Mucosa of gallbladder (tissue), 1 donor: ENCODE measurements at places on chromosomes 5 and 9. TPM values are rescaled to one million over a fixed set of nuclear protein-coding genes. Genes with fewer than 3 reads are reported as not detected.

- DNase-seq: no peak
Observed at GRCh38 chr9:37212435-37212834, 92.1 kb downstream of the ZCCHC7 start.

DNA sequence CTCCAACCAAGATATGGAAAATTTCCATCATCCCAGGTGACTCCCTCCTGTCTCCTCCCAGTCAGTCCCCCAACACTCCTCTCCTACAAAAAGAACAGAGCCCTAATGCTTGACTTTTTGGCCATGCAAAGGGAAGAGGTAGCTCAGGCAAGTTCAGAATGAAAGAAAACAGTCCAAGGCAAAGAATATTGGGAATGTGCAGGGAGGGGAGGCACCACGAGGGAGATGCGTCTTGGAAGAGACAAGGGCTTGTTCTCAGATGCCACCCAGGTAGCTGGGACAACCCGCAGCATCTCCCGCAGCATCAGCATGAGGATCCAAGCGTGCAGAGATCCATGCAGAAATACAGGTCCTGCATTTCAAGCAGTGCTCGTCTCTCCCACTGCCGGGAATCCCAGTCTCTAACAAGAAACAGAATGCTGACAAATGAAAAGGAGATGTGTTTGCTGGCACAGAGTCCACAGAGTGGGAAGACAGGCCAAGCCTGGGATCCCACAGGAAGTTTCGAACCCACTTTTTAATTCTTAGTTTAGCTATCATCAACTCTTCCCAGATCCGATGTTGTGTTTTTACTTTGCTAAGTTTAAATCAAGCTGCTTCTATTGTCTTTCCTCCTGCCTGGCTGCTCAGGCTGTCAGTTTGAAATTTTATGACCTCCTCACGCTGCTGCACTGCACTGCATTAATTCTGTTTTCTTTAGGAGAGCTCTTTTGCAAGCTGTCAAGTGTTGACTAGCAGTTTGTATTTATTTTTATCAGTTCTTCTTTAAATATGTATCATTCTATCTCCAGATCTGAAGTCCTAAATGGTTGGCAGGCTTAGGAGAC, 86.8 kb upstream of the OSMR start:
- no peak for DNase-seq

DNA sequence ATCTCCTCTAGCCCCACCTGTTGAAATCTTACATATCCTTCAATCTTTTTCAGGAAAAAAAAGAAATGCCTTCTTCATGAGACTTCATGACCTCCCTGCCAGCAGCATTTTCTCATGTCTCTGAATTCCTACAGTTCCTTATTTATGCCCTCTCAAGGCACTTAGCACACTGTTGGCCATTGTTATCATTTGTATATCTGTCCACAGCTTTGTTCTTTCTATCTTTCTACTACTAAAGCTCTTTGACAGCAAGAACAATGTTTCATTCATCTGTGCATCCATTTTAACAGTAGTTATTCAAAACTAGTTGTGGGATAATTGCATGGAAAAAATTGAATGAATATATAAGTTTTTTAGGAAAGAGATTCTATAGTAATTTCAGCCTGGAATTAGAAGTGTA, 20.9 kb upstream of the GZMA start:
- DNase-seq: no peak

NXNL2 gene
- total RNA-seq: 1.9 TPM

GRCh38 chr5:57986761-57987341, 473.0 kb downstream of the PLK2 start:
- DNase-seq: no peak

DNA sequence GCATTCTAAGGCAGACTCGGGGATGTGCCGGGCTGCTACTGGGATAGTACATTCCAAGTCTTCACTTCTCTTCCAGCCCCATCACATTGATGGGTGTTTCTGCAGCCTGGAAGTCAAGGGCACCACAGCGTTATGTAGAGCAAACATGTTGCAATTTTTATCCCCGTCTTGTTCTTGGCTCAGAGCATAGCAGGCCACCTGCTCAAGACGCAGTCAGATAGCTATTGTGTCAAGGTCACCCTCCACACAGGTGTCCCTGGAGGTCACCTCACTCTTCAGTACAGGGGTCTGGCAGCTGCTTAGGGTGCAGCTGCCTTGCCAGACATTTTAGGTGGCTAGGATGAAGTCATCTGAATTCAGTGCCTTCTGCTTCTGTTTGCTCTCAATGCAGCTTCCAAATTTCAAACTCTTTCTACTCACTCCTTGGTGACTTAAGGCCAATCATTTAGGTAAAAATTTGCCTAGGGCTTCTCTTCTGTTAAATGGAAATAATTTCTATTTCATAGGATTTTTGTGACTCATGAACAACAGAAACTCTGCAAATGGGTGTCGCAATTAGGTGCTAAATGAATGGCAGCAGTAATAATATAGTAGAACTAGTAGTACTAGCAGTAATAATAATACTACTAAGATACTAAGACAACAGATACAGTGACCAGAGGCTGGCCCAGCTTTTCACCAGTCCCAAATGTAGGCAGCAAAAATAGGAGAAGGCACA, 24.3 kb downstream of the KCNV2 start:
- DNase-seq: no peak

DNA sequence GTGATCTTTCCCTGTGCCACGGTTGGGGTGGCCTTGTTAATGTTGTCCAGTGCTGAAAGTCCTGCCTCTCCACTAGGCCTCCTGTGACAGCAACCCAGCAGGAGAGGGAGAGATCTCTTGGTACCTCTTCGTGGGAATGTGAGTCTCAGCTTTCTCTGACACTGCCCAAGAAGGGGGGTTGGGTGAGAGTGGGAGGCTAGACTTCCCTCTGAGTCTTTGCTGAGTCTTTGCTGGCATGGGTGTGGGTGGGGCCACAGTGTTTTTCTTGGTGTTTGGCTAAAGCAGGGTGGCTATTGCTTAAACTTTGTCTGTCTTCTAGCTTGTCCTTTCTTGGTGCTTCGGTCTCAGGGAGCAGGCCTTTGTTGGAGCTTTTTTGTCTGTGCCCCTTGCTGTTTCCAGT, 145.6 kb downstream of the GNA14 start:
- no peak for DNase-seq

SLC6A18 gene
- total RNA-seq: not detected

- no peak for DNase-seq
Observed at GRCh38 chr5:65172486-65173129, 309.1 kb downstream of the ADAMTS6 start.

P4HA2 gene
- 47.5 TPM for total RNA-seq

DNA sequence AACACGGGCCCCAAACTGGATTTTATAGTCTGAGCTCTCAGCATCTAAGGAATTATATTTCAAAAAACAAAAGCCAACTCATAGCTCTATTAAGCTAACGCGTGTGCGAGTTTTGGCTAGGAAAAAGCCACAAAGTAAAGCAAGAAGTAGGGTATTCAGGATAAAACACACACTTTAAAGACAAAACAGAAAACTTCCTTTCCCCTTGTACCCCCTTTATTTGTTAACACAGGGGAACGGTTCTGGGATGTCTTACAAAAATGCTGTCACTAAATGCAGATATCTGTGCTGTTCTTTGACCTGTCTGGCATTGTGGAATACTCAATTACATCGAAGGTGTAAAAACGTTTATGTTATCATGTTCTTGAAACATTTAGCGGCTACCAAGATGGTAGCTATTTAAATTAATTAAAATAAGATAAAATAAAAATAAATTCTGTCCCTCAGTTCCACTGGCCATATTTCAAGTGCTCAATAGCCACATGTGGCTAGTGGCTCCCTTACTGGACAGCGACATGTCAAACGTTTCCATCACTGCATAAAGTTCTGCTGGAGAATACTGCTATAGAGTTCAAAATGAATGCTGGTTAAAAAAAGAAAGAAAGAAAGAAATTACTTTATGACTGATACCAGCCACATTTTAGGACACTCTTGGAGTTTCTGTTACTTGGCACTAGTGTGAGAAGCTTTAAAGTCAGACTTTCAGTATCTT, 7.2 kb upstream of the MEF2C start:
- no peak for DNase-seq

GRCh38 chr5:1217596-1218206, 7.5 kb upstream of the SLC6A18 start:
- no peak for DNase-seq

DNA sequence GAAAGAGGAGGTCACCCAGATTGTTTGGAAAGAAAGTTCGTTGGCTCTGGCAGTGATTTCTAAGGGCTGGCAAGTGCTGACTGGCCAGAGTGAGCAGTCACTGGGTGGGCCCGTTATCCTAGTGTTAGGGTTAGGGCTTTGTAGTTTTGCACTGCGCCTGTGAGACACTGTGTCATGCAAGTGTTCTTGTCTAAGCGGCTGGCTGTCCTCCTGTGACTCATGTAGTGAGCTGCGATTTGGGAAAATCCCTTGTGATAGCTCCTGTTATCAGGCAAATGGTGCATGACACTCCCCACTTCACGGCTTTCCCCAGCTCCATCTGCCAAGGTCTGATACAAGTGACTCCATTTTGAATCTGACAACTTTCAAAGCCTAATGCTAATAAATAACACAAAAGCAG, 526.0 kb upstream of the ADAMTS16 start:
- no peak for DNase-seq

DNA sequence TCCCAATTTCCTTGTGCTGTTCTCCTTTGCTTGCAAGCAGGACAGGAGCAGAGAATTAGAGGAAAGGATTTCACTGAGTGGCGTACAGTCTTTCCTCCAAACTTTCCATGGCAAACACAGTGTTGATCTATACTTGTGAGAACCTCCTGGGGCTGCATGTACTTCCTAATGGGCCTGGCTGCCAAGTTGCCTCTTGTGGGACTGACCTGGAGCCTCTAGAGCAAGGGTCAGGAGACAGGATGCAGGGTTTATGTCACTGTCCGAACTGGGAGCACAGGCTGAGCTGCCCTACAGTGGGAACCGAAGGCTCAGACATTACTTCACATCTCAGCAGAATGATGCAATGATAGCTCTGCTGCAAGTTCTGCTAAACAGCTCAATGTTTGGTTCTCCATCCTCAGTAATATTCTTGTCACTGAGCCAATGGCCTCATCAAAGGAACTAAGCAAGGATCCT, 102.3 kb downstream of the ENC1 start:
- peak; percentile 36 for DNase-seq

DNA sequence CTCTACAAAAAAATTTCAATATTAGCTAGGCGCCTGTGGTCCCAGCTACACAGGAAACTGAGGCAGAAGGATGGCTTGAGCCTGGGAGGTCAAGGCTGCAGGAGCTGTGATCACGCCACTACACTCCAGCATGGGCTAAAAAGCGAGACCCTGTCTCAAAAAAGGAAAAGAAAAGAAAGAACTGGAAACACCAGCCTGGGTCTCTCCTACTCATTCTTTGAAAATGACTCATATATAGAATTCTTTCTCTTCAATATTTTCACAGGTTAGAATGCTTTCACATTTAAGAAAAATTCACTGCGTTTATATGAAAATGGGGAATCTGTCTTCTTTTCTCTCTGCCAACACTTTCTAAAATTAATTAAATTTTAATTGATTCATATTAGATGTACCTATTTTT, 115.6 kb downstream of the TRPM6 start:
- DNase-seq: no peak

DNA sequence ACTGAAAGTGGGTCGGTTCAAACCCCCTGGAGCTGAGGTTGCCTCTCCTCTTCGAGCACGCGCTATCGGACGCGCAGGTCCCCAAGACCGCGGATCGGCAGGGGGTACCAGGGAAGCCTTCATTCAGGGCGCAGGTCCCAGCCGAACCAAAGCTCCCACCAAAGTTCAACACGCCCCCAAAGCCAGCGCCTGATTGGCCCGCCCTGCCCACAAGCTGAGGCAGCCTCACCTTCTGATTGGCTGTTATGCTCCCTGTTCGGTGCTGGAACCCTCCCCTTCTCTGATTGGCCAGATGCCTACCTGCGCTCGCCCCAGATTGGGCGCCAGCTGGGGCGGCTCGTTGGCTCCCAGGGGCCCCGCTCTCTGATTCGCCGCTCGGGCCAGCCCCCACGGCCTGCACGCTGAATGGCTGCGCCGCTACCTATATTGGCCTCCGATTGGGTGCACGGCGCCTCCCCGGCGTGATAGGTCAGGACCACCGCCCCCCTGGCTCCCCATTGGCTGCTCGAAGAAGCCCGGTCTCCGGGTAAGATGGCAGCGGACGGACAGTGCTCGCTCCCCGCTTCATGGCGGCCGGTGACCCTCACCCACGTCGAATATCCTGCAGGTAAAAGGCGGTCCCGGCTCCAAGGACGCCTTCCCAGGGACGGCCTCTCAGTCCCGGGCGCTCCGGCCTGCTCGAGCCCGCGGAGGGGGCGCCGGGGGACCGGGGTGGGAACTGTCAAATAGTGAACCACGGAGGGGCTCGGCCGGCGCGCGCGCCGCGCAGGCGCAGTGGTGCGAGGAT, at the start of gene DOLPP1:
Gene DOLPP1, plus strand, starts transcription at position 511 of the 787 bp plus-strand sequence. Its CDS starts 21 bp downstream, at position 532.
- DNase-seq: peak; percentile 99

CDC20B gene
- total RNA-seq: 0.20 TPM

DNA sequence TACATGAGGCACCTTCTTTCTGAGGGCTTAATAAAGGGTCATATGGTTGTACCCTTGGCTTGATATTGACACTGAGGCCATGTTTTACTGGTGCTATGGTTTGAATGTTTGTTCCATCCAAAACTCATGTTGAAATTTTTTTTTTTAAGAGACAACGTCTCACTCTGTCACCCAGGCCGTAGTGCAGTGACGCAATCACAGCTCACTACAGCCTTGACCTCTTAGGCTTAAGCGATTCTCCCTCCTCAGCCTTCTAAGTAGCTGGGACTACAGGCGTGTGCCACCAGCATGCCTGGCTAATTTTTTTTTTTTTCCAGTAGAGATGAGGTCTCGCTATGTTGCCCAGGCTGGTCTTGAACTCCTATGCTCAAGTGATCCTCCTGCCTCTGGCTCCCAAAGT, 20.9 kb downstream of the FAM151B start:
- DNase-seq: no peak

GRCh38 chr5:175773534-175774070, 97.8 kb upstream of the CPLX2 start:
- no peak for DNase-seq

DHX29 gene
- 31.6 TPM for total RNA-seq

ADAMTSL1 gene
- 1.8 TPM for total RNA-seq

DNA sequence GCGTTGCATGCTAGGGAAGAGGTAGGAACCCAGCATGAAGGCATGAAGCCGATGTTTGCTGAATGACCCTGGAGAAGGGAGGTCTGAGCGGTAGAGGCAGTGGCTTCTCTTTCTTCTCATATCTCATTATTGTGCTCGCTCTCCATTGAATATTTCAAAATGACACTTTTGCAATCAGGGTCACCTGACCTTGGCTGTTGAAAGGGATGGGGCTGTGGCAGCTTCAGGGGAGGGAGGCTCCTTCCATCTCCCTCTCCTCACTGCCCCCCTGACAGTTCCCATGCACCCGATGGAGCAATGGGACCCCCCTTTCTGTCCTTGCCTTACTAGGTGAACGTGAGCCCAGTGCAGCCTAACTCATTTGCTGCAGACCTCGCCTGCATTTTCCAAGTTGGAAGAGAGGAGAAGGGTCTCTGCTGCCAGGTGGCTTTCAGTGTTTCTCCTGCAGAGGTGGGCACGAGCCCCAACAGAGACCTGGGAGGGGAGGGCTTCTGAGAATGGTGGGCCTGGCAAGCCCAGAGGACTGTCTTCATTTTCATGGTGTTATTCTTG, 17.9 kb downstream of the STC2 start:
- DNase-seq: no peak

DNA sequence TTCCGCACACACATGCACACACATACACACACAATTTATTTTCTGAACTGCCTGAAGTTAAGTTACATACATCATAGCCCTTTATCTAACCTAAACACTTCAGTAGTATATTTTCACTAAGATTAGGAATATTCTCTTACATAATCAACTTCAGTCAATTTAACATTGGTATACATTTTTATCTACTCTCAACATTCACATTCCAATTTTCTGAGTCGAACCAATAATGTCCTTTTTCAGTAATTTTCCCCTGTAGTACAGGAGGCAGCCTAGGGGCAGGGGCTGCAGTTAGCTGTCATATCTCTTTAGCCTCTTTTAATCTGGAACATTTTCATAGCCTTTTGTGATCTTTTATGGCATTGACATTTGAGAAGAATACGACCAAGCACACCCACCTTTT, 150.1 kb downstream of the DAB2IP start:
- no peak for DNase-seq
